ENCODE measurements at places on chromosomes 3 and 15.

GRCh38 chr3:111465081-111465670 is 76.8 kb upstream of the CD96 start:
- DNase-seq = no peak

GRCh38 chr3:12325586-12326515 is 37.0 kb downstream of the PPARG start:
- DNase-seq = no peak

DNA sequence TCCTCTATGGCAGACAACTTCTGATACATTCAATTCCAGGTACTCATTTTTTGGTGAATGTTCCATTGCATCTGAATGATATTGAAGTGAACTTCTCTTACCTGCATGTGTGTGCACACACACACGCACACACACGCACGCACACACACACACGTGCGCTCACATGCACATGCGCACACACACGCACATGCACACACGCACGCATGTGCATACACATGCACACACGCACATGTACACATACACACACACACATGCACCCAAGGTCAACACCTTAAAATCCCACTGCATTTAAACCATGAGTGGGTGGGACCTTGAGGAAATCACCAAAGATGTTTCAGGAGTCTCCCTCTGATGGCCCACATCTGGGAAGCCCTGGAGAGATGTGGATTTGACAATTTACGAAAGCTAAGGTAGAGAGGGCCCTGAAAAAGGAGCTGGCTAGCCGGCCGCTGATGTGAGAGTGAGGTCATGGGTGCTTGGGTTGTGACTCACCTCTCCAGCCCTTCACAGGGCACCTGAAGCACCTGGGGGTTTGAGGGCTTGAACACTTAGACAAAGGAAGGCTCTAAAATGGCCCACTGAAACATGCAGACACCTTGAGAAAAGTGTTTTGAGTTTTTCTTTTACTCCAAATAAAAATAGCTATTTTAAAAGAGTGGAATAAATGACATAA is 269.1 kb upstream of the LRRFIP2 start:
- DNase-seq = no peak

GRCh38 chr15:59420108-59420507 is 17.9 kb upstream of the FAM81A start:
- no peak for DNase-seq

DNA sequence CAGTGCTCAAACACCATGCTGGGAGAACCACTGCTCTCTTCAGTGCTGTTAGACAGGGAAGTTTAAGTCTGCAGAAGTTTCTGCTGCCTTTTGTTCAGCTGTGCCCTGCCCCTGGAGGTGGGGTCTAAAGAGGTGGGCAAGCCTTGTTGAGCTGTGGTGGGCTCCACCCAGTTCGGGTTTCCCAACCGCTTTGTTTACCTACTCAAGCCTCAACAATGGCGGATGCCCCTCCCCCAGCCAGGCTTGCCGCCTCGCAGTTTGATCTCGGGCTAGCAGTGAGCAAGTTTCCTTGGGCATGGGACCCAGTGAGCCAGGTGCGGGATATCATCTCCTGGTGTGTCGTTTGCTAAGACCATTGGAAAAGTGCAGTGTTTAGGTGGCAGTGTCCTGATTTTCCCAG is 670.2 kb upstream of the ALCAM start:
- no peak for DNase-seq

All from AG08395 (cell line).